CD4-positive, alpha-beta T cell treated with Interleukin-4 for 1 hour (primary cell): ENCODE measurements at places on chromosomes 12 and 14.

DNA sequence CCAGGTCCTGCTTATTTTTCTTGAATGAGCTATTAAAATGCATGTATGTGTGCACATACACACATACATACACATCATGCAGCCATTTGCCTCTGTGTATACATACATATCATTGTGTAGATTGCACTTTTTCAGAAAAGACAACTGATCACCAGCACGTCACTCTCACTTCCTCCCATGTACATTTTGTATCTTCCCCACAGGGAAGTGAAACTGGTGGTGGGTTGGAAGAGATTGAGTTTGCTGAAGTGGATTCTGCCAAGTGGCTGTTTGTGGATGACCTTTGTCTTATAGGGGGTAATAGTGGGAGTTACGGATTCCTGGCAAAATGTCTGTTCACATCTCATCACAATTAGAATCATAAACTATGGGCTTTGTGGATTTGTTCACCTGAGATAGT is 448.6 kb downstream of the RAD51B start:
- peak; percentile 38 for DNase-seq

DNA sequence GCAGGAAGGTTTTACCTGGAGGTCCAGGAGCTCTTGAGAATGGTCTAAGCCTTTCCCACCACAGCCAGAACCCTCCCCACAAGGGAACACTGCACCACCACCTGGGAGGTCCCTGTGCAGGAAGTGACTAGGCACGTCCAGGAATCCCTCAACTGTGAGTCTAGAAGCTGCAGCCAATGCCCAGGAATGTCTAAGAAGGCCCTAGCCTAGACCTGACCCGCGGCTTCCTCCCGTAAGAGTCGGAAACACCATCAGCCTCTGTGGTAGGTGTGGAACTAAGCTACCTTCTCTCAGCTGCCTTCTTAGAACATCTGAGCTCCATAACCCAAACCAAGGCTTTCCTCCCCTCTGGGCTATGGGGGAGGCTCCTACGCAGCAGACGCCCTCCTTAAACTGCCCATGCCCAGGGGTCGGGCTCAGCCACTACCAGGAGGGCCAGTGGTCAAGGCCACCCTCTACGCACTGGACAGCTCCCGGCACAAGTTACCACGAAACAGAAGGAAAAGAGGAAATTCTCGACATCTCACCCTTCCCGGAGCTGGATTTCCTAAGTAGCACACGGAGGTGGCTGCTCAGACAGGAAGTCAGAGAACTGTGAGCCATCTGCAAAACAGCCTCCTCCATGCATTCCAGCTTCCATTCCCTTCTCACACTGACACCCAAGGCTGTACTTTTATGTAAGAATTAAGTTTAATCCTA is 25.5 kb downstream of the ZFYVE21 start:
- no peak for DNase-seq

DNA sequence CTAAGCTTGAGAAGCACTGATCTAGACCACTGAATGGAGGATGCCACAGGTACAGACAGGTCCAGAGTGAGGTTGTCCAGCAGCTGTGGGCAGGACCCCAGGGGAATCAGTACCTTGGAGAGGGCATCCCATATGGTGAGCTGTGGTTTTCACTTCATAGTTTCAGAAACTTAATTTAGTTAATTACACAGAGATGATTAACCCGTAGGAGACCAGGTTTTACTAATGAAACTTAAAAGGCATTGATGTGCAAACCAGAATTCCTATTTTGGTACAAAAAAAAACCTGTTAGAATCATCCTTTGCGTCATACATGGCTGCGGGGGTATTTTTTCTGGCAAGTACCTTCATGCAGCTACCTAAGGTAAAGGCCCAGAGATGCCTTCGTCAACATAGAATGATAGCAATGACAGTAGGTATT is 159.3 kb downstream of the DACT1 start:
- DNase-seq = no peak

GRCh38 chr12:59500335-59500734 is 95.5 kb upstream of the SLC16A7 start:
- DNase-seq = no peak

- no peak for DNase-seq
Observed at GRCh38 chr14:32075672-32076277, 1.3 kb upstream of the ARHGAP5 start.

GRCh38 chr12:44780221-44780790 is 95.8 kb downstream of the NELL2 start:
- no peak for DNase-seq

DNA sequence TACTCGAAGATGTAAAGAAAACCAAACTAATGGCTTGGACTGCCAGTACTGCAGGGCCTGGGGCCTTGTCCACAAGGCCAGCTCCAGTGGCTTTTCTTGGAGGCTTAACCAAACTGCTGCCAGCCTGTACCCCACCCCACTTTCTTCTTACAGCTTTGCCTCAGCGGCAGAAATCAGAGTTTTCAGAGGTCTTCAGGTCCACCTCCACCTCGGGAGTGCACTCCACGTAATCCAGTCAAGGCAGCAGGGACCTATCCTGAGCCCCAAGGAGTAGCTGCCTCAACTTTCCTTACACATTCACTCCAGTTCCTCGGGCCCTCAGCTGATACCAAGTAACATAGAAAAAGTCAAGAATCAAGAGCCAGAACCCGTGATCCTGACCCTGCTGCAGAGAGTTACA is 19.6 kb downstream of the PRMT8 start:
- DNase-seq = no peak

DNA sequence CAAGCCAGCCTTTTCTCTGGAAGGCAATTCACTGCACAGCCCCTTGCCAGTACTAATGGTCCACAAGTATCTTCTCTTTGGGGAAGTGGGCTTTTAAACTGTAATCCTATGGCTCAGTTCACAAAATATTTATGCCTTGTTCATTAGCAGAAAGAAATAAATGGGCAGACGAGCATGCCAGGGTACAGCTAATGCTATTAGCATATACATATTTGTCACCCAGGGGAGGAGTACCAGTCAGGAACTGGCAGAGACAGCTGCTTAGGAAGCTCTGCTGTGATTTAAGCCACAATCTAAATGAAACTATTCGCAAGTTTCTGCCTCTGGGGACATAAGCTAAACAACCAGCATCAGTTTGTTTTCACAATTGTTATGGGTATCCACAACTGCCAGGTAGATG is 113.4 kb upstream of the CCDC198 start:
- no peak for DNase-seq

GRCh38 chr14:93108105-93108504 is 7.6 kb downstream of the ITPK1 start:
- DNase-seq = no peak

DNA sequence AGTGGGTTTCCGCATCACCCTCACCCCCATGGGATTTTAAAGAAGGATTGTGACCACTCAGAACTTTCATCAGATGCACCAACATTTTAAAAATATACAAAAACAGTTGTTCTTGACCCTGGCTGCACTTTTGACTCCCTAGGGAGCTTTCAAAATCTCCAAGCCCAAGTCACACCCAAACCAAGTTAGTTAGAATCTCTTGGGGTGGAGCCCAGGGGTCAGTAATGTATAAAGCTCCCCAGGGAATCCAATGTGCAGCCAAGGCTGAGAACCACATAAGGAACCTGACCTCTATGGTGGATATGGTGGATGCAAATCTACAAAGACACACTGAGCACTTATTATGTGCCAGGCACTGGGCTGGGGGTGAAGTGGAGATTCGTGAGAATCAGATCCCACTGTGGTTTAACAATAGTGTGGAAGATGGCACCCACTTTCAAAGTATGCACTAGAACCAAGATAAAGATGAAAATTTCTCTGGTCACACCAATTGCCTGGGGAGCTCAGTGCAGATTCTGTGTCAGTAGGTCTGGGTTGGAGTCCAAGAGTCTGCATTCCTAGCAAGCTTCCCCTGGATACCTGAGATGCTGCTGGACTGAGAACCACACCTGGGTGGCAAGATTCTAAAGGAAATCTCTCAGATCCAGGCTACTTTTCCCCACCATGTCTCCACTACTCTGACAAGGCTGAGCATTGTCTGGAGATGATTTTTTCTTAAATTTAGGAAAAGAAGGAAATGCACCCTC is 18.9 kb upstream of the CMKLR1 start:
- DNase-seq = no peak

DNA sequence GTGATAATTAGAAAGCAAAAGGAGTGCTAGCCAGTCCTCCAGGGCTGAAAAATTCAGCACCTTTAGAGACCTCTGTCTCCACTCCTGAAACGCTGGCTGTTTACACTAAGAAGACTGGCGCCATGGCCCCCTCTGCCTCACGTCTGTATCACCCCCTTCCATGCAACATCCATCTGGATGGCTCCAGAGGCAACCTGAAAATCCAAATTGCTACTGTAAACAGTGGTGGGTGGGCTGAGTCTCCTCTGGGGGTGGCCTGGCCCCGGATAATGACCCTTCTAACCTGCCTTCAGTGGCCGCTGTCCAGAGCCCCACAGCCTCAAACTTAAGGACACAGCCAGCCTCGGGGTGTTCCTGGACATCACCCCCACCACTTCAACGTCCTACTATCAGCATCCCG is 1.4 kb downstream of the PRKD1 start:
- no peak for DNase-seq

GRCh38 chr12:84034871-84035270 is 877.7 kb downstream of the SLC6A15 start:
- DNase-seq = no peak
